Nephron progenitor cell (in vitro differentiated cells): ENCODE measurements at places on chromosomes 4 and X.

DNA sequence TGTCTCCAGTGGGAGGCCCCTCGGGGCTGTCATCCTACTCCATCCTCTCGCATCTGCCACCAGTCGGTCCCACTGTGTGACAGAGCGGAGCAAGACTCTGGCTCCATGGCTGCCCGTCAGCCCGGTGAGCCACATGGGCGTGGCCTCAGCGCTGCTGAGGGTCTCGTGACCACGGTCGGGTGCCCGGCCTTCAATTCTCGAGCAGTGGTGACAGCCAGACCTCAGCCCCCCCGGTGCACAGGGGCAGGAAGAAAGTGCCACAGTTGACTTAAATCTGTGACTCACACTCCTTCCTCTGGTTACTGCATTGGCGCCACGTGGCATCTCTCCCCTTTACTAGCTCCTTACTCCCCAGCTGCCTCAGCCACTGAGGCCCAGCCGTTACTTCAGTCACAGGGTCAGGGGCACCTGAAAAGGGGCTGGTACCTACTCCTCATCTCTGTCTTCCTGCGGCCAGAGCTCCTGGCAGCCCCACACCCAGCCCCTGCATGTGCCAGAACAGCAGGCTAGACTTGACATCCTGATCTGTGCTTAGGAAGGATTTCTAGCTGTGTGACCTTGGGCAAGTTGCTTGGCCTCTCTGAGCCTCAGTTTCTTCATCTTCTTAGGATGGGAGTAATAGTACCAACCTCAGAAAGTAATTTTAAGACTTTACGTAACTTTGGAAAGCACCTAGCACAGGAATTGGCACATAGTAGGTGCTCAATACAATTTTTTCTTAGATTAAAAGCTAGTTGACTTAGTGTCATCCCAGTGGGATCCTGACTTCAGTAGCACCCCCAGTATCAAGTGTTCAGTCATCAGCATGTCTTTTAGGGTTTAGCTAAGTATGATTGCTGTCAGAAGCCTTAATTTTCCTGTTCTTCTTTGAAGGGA, 66.1 kb downstream of the TNIP2 start:
- H3K4me3 ChIP-seq = no peak overlapping the region
- no peaks in the 10 kb centered on the region for H3K27me3 ChIP-seq
- no peak overlapping the region for H3K27ac ChIP-seq
- H3K36me3 ChIP-seq = peaks cover 82% of the 10 kb centered on the region

GRCh38 chrX:101564651-101565050, 14.3 kb downstream of the ARMCX1 start:
- no peaks in the 10 kb centered on the region for H3K4me1 ChIP-seq
- H3K27me3 ChIP-seq = peaks cover 13% of the 10 kb centered on the region
- DNase-seq = no peak
- no peak overlapping the region for H3K4me3 ChIP-seq
- no peaks in the 10 kb centered on the region for H3K36me3 ChIP-seq
- H3K27ac ChIP-seq = no peak overlapping the region

- H3K4me1 ChIP-seq = peaks cover 40% of the 10 kb centered on the region
- no peak overlapping the region for H3K27ac ChIP-seq
- peaks cover 3% of the 10 kb centered on the region for H3K27me3 ChIP-seq
- H3K36me3 ChIP-seq = no peaks in the 10 kb centered on the region
- no peak for DNase-seq
Observed at GRCh38 chrX:69197690-69198089, 32.4 kb upstream of the PJA1 start.

DNA sequence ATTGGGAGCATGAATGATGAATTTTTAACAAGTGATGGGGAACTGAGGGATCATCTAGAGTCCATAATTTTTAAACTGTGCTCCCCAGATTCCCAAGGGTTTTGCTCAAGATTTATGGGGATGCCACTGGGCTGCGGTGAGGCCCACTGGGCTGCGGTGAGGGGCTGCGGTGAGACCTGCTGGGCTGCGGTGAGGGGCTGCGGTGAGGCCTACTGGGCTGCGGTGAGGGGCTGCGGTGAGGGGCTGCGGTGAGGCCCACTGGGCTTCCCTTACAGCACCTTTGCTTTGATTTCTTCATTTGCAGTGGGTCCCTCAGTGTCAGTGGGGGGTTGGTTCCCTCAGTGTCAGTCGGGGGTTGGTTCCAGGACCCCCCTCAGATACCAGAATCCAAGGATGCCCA, 47.4 kb upstream of the ATOH1 start:
- no peak overlapping the region for H3K27ac ChIP-seq
- peaks cover 9% of the 10 kb centered on the region for H3K27me3 ChIP-seq
- no peak overlapping the region for H3K4me3 ChIP-seq

DNA sequence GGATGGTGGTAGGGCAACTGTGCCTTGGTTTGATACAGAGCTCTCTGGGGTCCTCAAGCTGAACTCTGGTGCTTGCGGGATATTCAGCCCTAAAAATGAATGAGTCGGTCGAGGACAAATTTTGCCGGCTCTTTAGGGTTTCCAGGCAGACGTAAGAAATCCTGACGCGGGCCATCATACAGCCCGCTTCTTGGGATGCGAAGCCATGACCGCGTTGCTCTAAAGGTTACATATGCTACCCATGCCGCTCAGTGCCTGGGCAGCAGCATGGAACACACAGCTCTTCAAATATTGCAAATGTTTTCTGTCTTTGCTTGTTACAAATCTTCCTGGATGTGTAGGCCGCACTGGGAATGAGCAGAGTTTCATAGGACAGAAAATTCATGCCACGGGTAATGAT, 55.6 kb downstream of the NBDY start:
- DNase-seq = no peak
- peaks cover 68% of the 10 kb centered on the region for H3K36me3 ChIP-seq
- H3K27me3 ChIP-seq = peaks cover 4% of the 10 kb centered on the region
- no peak overlapping the region for H3K4me3 ChIP-seq
- peak overlapping the region; percentile 32 for H3K27ac ChIP-seq

DNA sequence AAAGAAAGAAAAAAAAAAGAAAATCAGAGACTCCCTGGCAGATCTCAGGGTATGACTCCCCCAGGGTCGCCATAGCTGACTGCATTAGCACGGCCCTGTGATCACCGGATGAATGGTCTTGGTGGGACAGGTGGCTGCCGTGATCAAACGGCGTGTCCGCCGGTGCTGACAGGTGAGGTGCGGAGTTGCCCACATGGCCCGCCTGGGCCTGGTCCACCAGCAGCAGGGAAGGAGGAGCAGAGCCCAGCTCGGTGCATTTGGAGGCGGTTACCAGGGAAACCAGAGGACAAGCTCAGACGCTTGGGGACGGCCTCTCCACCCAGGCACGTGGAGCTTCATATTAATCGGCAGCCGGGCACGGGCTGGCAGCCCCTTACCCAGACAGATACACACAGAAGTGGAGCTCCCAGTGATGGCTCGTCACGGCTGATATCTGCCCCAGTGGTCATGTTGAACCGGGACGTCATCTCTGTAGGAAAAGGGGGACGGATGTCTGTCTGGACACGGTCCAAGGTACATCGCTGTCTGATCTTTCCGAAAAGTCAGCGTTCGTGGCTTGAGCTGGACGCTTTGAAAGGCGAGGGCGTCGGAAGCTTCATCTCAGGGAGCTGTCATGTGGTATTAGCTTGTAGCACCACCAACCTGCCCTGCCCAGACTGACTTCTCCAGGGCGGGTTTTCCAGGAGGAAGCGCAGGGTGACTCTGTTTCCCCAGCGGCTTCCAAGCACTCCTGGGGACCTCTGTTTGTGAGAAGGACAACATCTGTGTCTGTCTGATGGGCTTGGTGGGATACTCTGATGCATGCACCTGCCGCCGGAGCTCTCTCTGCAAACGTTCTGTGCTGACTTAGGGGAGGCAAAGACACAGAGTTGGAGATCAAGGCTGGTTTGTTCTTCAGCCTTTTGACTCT, 180.7 kb downstream of the CRLF2 start:
- peak; percentile 3 for DNase-seq
- H3K4me3 ChIP-seq = no peak overlapping the region
- peaks cover 5% of the 10 kb centered on the region for H3K4me1 ChIP-seq
